Activated naive CD4-positive, alpha-beta T cell (primary cell): ENCODE measurements at places on chromosomes 5 and 9.

- DNase-seq: no peak
Measured at GRCh38 chr9:18463991-18464390, 10.0 kb upstream of the ADAMTSL1 start.

- no peak for DNase-seq
Measured at GRCh38 chr5:143976055-143976454, 164.1 kb downstream of the HMHB1 start.

GRCh38 chr5:78050888-78051287 is 243.6 kb downstream of the AP3B1 start:
- no peak for DNase-seq

- DNase-seq: no peak
Measured at GRCh38 chr9:118650417-118650816, 718.8 kb downstream of the BRINP1 start.

DNA sequence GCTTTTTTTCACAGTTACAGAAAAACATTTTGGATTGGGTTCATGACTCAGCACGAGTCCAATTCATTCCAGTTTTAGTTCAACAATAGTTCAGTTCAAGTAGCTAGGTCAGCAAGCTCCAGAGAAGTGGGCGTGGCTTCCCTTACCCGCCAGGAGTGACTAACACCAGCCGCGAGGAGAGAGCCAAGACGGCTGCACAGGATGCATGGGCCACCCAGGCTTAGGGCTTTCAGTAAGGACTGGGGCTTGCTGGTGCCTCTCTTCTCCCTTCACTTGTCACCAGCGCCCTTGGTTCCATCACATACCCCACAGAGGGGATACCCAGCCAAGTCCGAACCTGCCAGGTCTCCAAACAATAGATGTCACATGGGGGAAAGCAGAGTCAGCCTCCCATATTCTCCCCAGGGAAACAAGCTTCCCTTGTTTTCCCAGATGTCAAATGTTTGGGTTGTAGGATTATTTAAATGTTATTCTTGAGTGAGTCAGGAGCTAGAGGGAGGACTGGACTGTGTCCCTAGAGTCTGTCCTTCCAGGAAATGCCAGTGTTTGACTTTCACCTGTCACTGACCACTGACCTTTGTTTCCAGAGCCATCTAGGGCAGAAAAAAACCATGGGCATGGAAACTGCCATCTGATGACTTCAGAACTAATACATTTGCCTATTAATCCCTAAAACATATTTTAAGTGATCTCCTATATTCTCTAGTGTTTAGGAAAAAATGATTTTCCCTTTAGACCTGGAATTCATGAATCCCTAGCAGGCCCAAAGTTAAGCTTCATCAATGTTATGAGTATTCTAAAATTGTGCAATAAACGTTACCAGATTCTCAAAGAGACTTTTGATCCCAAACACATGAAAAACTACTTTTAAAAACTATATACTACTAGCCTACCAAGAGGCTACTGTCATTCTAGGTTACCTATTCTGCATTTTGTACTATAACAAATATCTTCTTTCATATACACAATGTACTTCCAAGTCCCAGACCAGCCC is 51.9 kb downstream of the NIPAL4 start:
- DNase-seq: no peak

DNA sequence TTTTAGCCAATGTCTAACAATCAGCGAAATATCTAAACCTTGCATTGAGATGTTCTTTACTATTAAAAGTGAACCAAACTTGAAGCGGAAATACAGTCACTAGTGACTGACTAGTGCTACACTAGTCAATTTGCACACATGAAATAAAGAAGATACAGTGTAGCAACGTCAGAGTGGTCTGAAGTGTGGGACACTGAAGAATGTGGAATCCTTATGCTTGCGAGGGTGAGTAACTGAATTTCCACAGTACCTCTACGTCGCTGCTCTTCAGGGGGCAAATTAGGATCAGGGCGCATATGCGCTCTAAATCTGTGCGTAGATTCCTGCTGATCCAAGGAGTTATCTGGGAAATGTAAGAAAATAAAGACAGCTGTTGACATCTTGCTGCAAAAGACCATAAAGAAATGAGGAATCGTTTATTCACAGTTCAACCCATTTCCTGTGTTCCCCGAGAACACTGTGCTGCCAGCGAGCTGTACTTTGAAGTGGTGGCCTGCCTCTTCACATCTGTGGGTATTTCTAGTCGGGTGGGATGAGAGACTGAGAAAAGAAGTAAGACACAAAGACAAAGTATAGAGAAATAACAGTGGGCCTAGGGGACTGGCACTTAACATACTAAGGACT is 39.8 kb upstream of the FLT4 start:
- DNase-seq: peak; percentile 39

GRCh38 chr5:171989276-171989675 is 17.2 kb downstream of the FBXW11 start:
- no peak for DNase-seq

DNA sequence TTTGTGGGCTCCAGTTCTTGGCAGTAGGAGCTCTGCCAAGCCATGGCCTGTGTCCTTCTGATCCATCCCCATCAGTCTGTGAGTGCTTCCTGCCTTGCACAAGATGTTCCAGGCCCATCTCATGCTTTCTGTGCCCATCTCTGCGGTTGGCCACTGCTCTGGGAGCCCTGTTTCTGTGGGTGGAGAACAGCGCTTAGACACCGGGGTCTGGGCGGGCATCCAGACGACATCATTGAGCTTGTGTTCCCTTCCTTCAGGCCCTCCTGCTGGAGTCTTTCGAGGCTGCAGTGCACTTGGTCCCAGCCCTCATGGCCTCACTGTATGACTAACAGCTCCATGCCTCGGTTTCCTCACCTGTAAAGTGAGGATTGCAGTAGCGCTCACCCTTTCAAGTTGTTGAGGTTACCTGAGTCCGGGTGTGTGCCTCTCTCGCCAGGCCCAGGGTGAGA is 14.9 kb upstream of the CARD19 start:
- no peak for DNase-seq

GRCh38 chr5:143554187-143554717 is 150.8 kb upstream of the NR3C1 start:
- no peak for DNase-seq

DNA sequence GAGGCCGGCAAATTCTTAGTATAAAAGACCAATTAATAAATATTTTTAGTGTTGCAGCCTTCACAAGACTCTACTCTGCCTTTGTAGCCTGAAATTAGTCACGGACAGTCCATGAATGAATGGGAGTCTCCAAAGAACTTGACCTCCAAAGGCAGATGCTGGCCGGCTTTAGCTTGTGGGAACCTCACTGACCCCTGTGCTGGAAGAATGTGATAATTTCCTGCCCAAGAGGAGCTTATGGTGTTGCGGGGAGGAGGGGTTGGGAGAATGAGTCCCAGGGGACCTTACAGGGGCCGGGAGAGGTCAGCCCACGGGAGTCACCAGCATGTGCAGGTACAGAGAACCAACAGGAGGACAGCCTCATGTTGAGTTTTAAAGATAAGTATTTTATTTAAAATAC is 143.1 kb downstream of the IRX2 start:
- DNase-seq: no peak

GRCh38 chr5:53342236-53342635 is 138.2 kb upstream of the FST start:
- DNase-seq: no peak

DNA sequence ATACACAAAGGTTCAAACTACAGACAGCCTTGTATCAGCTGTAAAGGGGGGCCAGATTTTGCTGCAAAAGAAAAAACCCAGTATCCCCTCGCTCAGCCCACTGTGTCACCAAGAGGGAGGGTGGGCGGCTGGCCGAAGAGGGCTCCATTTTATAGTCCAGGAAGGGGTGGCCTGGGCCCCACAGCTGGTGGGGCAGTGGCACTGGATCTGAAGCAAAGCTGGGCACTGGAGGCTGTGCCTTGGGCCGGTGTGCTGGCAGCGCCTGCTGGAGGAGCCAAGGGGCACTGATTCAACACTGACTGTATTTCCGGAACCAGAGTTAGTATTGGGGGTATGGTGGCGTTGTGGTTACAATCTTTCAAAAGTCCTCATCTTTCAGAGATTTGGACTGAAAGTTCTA is 9.1 kb downstream of the BRD3 start:
- no peak for DNase-seq

DNA sequence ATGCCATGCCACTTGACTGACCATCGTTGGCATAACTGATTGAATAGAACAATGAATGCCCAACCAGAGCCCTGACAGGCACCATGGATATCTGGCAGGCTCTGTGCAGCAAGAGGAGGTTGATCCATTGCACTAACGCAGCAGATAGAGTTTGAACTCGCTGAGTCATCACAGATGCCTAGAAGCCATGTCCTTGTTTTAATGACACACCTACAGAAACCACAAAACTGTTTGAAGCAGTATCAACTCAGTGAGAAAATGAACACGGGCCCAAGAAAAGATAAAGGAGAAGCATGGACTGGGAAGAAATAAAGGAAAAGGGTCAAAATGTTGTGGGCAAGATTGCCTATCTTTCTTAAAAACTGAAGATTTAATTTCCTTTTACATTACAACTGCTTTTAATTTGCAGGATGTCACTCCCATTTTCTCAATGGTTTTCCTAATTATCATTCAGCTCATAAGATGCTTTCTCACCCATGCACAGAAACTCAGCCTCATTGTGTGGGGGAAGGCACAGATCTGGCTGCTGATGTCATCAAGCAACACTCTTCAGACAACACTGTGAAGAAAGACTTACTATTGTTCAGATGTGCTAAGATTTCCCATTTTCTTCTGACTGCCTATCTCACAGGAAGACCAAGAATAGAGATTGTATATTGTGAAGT is 129.0 kb downstream of the PIK3R1 start:
- no peak for DNase-seq

GRCh38 chr9:106928350-106928749 is 65.4 kb downstream of the ZNF462 start:
- no peak for DNase-seq

- DNase-seq: no peak
Measured at GRCh38 chr5:1642221-1642620, 118.5 kb upstream of the LPCAT1 start.

DNA sequence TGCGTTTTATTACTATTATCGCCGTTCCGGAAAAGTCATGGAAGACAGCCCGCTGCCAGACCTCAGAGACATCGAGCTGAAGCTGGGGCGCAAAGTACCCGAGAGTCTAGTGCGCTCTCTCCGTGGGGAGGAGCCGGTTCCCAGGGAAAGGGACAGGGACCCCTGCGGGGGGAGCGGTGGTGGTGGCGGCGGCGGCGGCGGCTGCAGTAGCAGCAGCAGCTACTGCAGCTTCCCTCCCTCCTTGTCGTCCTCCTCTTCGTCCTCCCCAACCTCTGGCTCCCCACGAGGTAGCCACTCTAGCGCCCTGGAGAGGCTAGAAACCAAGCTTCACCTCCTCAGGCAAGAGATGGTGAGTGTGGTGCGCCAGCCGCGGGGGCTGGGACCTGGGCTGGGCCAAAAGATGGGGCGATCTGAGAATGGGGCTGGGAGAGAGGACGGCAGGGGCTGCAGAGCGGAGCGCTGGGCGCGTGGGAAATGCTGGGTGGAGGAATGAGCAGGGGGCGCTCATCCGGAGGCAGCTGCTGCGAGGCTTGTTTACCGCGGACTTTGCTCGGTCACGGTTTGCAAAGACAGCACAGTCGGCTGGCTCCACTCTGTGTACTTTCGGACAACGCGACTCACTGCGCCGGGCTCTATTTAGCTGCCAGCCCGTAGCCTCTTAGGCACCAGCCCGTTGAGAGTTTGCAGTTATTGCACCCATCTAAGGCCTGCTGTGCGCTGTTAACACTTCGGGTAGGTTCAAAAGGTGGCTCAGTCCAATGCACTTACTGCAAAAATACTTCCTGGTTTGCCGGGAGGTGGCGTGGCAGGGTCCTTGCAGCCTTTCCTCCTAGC is 1.1 kb downstream of the LURAP1L start:
- DNase-seq: no peak

GRCh38 chr5:43412644-43413043 is 453 bp upstream of the CCL28 start:
- no peak for DNase-seq

DNA sequence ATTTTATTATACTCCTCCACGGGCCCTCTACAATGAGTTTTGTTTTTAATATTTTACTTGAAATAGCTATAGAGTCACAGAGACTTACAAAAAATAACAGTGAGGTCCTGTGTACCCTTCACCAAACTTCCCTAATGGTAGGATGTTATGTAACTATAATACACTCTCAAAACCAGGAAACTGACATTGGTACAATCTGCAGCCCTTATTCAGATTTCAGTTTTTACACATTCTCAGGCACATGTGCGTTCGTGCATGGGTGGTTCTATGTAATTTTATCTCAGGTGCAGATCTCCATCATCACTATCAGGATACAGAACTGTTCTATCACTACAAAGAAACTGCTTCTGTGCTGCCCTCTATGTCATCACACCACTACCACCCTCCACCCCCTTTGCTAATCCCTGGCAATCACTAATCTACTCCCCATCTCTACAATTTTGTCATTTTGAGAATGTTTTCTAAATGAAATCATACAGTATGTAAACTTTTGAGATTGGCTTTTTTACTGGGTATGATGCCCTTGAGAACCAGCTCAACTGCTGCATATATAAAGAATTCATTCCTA is 16.4 kb downstream of the RAB14 start:
- DNase-seq: no peak

DNA sequence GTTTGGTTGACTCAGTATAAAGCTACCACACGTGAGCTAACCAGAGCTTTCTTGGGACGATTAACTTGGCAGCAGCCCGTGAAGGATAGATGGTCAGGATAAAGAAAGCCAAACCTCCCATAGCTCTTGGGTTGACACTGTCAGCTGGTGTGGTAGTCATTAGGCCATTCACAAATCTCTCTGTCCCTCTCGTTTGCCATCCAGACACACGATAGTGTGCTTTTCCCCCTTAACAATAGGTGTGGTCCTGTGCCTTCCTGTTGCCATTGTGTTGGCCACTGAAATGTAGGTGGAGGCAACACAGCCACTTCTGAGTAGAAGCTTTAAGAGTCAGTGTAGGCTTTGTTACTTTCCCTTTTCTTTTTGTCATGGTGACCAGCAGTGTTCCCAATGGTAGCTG is 11.7 kb downstream of the OR13J1 start:
- no peak for DNase-seq

- DNase-seq: no peak
Measured at GRCh38 chr5:97874491-97874890, 691.4 kb upstream of the RIOK2 start.

DNA sequence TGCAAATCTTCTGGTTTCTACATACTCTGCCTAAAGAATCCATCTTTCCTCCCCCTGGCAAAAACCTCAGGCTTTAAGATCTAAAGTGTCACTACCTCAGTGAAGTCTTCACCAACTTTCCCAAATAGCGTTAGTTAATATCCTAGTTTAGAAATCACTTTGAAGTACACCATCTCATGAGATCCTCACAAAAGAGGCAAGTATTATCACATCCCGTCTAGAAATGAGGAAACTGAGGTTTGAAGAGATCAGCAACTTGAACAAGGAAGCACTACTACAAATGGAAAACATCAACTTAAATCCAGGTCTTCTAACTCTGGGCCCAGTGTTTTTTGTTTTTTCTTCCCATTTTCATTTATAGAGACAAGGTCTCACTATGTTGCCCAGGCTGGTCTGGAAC is 4.6 kb downstream of the AP3B1 start:
- DNase-seq: no peak

DNA sequence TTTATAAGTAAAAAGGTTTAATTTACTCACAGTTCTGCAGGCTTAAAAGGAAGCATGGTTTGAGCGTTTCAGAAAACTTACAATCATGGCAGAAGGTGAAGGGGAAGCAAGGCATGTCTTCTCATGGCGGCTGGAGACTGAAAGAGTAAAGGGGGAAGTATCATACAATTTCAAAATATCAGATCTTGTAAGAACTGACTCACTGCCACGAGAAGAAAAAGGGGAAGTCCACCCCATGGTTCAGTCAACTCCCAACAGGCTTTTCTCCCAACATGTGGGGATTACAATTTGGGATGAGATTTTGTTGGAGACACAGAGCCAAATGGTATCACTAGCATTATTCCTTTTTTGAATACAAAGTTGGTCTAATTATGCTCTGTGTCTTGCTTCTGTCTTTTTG is 627.9 kb upstream of the ST8SIA4 start:
- DNase-seq: no peak
